Activated T-cell treated with anti-CD3 and anti-CD28 coated beads, Interleukin-2, amount 50 U/mL, for 24 hours (primary cell): ENCODE measurements at places on chromosomes 12 and 14.

- DNase-seq = no peak
Observed at GRCh38 chr14:25875475-25875874, 722.4 kb downstream of the NOVA1 start.

- no peak for DNase-seq
Observed at GRCh38 chr12:59595565-59595882, 305 bp upstream of the SLC16A7 start.

DNA sequence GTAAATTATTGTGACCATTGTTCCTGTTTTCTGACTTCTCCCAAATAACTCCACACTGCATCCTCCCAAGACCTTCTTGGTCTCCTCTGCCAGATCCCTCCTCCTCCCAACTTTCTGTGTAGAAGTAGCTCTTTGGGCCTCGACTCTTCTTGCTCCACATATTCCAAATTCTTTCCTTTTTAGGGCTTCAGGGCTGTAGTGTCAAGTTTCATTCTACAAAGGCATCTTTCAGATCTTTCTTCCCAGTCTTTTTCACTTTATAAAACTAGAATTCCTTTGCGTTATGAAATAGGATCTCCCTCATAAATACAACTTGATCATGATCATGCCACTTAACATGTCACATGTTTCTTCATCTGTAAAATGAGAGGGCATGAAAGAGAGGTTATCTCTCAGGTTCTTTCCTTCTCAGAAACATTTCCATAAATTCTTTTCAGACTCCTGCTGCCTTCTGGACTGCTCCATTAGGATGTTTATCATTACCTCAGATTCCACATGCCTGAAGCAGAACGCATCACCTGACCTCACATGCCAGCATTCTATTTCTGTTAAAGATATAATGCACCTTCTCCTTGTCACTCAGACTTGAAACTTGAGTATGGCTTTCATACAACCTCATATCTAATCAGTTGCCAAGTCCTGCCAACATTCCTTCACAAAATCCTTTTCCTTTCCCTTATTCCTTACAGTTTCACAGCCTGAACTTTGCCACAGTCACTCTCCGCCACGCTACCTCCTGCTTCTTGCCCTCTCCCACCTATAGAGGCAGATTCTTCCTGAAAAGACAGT is 8.5 kb downstream of the SLC38A1 start:
- DNase-seq = no peak

DNA sequence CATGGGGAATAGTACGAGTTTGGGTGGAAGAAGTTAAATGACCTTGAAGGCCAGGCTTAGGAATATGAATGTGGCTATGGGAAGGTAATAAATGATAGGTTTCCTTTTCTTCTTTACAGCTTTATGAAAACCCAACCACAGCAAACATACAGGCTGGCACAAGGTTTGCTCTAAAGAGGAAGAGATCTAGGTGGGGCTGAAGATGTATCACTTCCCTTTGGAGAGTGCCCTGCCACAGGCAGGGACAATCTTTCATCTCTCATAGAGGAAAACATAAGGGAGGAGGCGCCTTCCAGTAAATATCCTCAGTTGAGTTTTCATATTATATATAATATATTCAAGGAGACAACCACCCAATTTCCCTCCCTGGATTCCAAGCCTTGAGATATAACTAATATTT is 72.9 kb upstream of the FRMD6 start:
- DNase-seq = no peak

- DNase-seq = no peak
Observed at GRCh38 chr12:112595410-112595809, 176.7 kb downstream of the PTPN11 start.

DNA sequence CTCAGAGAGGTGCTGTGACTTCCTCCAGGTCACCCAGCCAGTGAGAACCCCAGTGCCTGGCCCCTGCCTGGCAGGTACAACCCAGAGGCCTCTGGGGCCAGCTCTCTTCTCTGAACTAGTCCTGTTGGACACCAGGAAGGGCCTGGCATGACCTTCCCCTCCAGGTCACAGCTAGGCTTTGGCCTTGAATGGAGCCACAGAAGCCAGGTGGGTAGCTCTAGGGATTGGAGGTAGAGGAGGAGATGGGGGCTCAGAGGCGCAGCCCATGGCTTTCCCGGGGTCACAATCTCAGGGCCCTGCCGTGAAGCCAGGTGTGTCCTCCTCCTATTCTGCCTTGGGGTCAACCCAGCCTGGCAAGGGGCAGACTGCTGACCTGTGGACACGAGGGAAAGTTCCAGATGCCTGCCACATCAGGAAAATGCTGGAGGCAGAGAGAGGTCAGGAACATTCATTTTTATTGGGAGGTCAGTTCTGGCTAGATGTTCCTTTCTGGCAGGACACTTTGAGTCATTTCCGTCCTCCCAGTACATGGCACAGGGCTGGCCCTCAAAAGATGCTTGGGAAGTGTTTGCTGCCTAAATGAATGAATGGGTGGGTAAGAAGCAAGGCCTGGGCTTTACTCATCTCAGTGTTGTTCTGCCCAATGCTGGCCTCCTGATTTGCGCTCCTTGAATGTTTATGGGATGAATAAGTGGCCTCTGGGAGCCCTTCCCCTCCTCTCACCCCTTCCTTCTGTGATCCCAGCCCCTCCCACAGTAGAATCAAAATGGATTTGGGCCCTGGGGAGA is 25.4 kb downstream of the FAM222A start:
- DNase-seq = no peak

DNA sequence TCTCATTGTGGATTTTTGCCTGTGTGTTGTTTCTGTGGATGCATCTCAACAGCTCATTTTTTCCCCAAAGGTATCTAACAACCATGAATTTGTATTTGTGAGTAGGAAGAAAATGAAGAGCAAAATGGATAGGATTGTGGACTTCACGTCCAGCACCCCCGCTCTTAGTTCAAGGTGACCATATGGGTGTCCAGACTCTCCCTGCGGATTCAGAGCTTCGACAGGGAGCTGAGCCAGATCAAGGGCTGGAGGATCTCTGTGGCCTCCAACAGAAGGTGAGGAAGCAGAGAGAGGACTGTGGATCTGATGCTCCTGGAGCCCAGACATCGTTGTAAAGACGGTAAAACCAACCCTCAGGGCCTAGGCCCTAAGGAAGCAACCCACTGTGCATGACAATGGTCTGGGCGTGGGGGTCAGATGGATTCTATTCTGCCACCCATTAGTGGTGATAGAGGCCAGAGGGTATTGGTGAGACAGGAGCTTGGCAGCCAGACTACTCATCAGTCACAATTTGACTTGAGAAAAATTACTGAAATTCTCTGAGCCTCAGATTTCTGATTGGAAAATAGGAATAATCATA is 659.7 kb upstream of the TMEM132C start:
- no peak for DNase-seq
